ENCODE measurements at places on chromosomes 6 and 20. TPM values are rescaled to one million over a fixed set of nuclear protein-coding genes. Genes with fewer than 3 reads are reported as not detected.

SCUBE3 gene
- 0.80 TPM for total RNA-seq

RAB5IF gene
- 190 TPM for total RNA-seq

ZNF311 gene
- total RNA-seq, result not detected

EYA4 gene
- total RNA-seq, result 55.3 TPM

COL19A1 gene
- total RNA-seq, result 39.9 TPM

TMEM14A gene
- 58.5 TPM for total RNA-seq

PGC gene
- total RNA-seq, result not detected

C2 gene
- 9.4 TPM for total RNA-seq

DEFB127 gene
- total RNA-seq, result not detected

RSPH4A gene
- total RNA-seq, result 0.21 TPM

ENPP1 gene
- total RNA-seq, result 13.3 TPM

KCNK16 gene
- not detected for total RNA-seq

TENT5A gene
- 39.1 TPM for total RNA-seq

ELMO2 gene
- total RNA-seq, result 44.9 TPM

FAM210B gene
- 201 TPM for total RNA-seq

C6orf141 gene
- total RNA-seq, result not detected

ULBP1 gene
- total RNA-seq, result not detected

MUC21 gene
- total RNA-seq, result not detected

HLA-DMB gene
- total RNA-seq, result 1.9 TPM

GNAS-AS1 gene
- 0.90 TPM for total RNA-seq

AP5S1 gene
- 29.2 TPM for total RNA-seq

C20orf96 gene
- 1.6 TPM for total RNA-seq
